ENCODE measurements at places on chromosomes 16 and 17.

- no peak for DNase-seq
Observed at GRCh38 chr16:14181371-14182050, 110.4 kb downstream of the MRTFB start.

- DNase-seq = no peak
Observed at GRCh38 chr17:27566671-27567562, 64.1 kb upstream of the LGALS9 start.

DNA sequence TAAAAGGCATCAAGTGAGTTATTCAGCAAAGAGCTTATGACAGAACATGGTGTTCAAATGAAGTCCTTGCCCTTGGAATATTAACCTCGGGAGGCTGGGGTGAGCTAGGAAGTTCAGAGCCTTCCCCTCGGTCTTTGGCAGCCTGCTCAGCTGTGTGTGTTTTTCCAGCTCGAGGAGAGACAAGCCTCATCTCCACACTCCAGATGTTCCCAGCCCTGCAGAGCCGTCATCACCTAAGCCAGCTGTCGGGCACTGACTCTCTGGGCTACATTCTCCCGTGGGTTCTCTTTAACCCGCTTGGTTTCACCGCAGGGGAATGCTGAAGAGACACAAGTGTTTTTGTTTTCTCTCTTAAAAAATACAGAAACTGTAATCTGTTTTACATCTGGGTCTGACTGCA is 47.1 kb downstream of the IRX3 start:
- DNase-seq = no peak

- DNase-seq = no peak
Observed at GRCh38 chr16:19644877-19645276, 73.2 kb downstream of the KNOP1 start.

GRCh38 chr16:72051818-72052217 is 2.5 kb upstream of the HP start:
- no peak for DNase-seq

- no peak for DNase-seq
Observed at GRCh38 chr17:66372182-66372581, 69.8 kb downstream of the PRKCA start.

DNA sequence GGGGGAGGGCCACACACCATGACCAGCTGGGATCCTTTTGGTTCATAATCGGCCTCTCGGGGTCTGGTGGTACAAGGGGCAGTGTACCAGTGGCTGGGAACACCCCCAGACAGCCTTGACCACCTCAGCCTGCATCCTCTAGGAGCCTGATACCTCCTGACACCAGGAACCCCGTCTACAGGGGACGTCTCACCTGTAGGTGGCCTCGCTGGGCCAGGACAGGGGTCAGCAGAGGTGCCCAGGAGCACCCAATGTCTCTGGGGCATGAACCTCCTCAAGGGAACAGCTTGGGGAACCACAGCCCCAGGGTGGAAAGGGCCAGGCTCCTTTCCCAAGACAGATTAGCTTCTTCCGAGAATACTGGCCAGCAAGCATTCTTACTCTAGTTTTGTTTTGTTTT is 2.5 kb upstream of the METRNL start:
- no peak for DNase-seq

DNA sequence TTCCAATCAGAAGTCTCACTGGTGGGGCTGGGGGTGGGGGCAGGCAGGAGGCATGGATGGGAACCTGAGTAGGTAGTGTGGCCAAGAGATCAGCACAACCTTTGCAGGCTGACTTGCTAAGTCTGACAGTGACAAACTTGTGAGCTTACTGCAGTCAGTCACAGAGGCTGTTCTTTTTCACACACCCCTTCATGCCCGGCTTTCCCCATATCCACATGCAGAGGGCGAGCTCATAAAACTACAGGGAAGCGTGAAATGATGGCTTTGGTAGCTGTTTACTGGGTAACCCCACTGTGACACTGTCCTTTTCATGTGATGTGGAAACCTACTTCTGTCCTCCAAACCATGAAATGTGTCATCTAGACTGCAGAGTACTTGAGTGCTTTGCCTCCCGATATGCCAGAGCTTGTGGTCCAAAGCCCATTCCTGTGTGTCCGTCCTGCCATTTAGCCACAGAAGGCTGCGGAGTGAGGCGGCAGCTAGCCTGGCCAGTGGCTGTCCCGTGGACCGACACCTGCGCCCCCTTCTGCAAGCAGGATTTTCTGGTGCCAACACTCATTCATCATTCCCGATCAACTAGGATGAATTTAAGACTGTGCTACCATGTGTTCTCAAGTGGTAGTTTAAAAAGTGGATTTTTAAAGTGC is 9.8 kb downstream of the GEMIN4 start:
- no peak for DNase-seq
